ENCODE measurements at places on chromosomes 13 and 19.
A peak's percentile ranks its signal among the peaks of the same experiment; 100 is the strongest.

DNA sequence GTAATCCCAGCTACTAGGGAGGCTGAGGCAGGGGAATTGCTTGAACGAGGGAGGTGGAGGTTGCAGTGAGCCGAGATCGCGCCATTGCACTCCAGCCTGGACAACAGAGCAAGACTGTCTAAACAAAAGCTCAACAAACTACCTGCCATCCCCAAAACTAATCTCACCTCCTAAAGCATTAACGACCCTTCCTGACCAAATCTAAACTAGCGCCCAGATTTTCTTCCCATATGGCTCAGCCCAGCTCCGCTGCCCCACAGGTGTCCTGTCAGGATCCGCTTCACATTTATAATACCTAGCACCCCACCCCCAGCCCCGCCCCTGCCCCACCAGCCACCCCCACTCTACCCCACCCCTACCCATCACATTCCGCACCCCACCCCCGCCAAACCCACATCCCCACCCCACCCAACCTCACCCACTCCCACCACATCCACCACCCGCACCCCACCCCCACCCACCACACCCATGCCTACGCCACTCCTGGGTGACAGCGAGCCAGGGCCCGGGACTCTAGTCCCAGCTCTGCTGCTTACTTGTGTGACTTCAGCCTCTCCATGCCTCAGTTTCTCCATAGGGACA lies 599 bp downstream of the C19orf12 start:
- DNase-seq: no peak

- DNase-seq: no peak
Observed at GRCh38 chr19:58058467-58058866, 615 bp upstream of the ZNF135 start.

DNA sequence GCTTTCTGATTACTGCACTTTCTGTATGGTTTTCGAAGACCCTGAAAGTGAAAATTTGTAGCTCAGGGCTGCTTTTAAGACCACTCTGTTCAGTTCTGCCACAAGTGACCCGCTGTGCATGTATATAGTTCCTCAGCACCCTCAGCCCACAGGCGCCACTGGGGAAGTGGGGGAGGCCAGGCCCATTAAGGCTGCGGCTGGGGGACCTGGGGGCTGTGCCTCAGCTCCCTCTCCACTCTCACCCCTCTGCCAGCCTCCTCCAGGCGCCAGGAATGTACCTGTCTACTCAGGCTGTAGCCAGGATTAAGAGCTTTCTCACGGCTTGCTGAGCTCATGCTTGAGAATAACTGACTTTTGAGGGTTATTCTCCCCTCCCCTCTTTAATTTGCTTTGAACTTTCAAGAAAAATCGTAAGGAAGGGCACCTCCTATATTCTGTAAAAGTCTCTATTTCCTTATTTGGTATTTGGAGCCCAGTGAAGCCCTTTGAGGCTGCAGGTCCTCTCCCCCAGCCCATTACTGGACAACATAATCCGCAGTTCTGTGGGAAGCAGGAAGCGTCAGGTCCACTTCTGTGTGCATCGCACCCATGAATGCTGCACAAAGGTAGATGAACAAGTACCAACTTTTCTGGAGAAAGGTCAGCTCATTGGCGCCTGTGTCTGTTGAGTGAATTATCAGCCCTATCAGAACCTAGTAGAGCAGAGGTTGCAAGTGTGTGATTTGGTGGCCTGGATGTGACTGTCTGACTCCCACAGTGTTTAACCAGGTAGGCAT lies 29.6 kb downstream of the GJA3 start:
- no peak for DNase-seq

DNA sequence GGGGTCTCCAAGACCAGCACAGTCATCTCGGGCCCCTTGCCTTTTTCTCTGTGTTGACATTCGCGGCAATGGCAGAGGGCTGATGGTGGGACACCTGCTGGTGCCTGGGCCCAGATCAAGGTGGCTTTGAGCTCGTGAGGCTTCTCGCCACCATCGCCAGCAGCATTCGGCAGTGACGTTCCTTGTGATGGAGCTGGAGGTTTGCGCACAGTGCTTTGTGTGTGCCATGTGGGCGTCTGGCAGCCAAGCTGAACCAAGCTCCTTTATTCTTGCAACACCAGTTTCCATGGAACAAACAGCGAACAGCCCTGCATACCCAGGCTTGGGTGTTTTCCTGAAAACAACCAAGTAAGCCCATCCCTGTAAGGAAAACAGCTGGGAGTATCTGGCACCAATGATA lies 9.1 kb upstream of the TMEM255B start:
- DNase-seq: no peak

- DNase-seq: no peak
Observed at GRCh38 chr13:29081697-29082440, 261.7 kb downstream of the MTUS2 start.

DNA sequence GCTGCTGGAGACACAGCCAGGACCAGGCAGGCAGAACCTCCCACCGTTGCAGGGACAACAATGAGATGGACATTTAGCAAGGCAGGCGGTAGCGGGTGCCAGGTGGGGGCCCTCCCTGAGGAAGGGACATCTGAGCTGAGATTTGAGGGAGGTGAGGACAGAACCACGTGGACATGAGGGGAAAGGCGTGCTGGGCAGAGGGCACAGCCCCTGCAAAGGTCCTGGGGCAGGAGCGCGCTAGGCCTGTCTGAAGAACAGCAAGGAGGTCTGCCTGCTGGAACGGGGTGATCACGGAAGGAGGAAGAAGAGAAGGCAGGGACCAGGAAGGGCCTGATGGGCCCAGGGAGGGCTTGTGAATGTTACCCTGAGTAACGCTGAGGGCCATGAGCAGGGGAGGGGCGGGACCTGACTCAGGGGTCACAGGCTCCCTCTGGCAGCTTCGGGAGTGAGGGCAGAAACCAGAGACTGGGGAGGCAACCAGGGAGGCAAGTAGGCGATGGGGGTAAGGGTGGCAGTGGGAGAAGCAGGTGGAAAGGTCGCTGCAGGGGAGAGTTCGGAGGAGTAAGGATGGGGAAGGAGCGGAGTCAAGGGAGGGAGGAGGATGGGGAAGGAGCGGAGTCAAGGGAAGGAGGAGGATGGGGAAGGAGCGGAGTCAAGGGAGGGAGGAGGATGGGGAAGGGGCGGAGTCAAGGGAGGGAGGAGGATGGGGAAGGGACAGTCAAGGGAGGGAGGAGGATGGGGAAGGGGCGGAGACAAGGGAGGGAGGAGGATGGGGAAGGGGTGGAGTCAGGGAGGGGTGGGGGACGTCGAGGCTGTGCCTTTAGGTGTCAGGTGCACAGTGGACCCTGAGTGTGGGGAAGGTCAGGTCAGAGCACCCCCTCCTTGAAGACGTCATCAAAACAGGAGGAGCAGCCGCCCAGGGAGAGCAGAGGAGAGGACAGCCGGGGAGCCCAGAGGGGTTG lies 15.7 kb upstream of the B3GNT3 start:
- DNase-seq: peak; percentile 33

GRCh38 chr13:31209172-31209840 lies 9.5 kb downstream of the B3GLCT start:
- peak; percentile 9 for DNase-seq

GRCh38 chr13:112638157-112638750 lies 50.3 kb upstream of the TUBGCP3 start:
- no peak for DNase-seq

All from C1 segment of cervical spinal cord (tissue), 14 donors.